ENCODE measurements at places on chromosomes 6 and 20. TPM values are rescaled to one million over a fixed set of nuclear protein-coding genes. Genes with fewer than 3 reads are reported as not detected.

DNA sequence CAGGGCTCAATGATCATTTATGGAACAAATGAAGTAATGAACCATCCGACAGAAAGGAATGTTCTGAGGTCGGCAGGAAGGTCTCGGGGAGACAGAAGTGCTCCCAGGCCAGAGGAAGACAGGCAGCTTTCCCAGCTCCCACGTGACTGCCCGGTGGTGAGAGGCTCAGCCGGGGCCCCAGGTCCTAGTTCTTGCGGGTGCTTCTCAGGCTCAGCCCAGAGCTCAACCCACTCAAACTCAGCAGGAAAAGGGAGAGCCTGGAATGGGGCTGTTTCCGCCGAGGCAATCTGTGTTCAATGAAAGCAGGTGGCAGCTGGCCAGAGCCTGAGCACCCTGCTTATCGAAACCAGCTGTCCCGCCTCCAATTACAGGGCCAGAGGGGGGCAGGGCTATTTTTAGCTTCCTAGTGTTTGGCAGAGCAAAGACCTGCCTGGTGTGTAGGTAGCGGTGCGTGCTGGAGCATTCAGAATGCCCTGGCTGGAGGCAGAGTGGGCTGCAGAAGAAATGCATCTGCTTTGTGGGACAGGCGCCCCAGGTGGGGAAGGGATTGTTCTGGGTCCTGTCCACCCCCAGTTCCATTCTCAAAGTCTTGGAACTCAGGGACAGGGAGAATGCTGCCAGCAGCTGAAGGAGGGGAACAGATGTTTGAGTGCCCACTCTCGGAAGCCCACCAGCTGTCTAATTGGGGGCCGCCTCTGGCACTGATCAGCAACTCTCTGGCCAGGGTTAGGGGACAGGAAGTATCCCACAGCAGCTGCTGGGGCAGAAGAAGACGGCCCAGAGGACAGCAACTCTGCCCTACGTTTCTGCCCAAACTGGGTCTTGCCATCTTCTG lies 145.1 kb downstream of the PREX1 start:
- no peak for DNase-seq

DNA sequence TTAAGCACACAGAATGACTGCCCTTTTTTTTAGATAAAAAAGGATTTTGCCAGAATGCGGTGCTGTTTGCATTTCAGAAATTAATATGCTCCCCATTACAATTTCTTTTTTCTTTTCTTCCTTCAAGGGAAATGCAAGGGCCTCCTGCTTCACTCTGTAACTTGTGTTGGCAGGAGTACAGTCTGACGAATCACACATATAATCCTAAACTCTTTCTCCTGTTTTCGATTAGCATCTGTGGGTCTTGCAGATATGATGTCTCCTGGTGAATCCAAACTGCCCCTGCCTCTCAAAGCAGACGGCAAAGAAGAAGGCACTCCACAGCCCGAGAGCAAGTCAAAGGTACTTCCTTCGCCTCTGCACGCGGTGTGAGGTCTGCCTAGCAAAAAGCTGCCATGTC lies 149.5 kb downstream of the TMEM242 start:
- DNase-seq = no peak

- DNase-seq = peak; percentile 56
These were observed 32.6 kb upstream of the MPC1 start for GRCh38 chr6:166415306-166415705.

Gene HEY2
- total RNA-seq = not detected

Gene LRRC73
- total RNA-seq = 0.30 TPM

Gene HRH3
- not detected for total RNA-seq

Gene NOTCH4
- total RNA-seq = 0.86 TPM

Gene SRSF3
- total RNA-seq = 731 TPM

Gene SMLR1
- total RNA-seq = not detected

Gene ANKRD66
- total RNA-seq = not detected

Data from CD4-positive, CD25-positive, alpha-beta regulatory T cell (primary cell).